Stimulated activated CD4-positive, alpha-beta T cell treated with anti-CD3 and anti-CD28 coated beads, Interleukin-4, amount 100 ng/mL, for 48 hours (primary cell): ENCODE measurements at places on chromosomes 1 and 21.

- no peak for DNase-seq
Observed at GRCh38 chr1:25527946-25528595, 15.3 kb upstream of the LDLRAP1 start.

GRCh38 chr1:160718210-160718609 lies 6.6 kb upstream of the CD48 start:
- no peak for DNase-seq

GRCh38 chr1:214568328-214568727 lies 16.9 kb upstream of the PTPN14 start:
- DNase-seq = no peak

DNA sequence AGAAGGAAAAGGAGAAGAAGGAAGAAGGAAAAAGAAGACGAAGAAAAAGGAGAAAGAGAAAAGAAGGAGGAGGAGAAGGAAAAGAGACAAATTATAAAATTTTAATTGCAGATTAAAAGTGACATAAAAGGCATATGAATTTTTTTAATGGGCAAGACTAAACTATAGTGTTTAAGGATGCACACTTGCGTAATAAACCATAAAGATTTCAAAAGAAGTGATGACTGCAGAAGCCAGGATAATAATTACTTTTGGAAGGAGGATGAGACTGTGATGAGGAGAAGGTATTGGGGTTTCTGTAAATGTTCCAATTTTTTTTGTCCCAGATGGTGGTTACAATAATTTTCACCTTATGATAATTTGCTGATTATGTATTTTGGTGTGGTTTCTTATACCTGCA lies 243.1 kb upstream of the PKN2 start:
- DNase-seq = no peak

- no peak for DNase-seq
Observed at GRCh38 chr1:72759486-72759885, 477.1 kb upstream of the NEGR1 start.

- DNase-seq = no peak
Observed at GRCh38 chr1:61337981-61338848, 255.9 kb downstream of the NFIA start.

DNA sequence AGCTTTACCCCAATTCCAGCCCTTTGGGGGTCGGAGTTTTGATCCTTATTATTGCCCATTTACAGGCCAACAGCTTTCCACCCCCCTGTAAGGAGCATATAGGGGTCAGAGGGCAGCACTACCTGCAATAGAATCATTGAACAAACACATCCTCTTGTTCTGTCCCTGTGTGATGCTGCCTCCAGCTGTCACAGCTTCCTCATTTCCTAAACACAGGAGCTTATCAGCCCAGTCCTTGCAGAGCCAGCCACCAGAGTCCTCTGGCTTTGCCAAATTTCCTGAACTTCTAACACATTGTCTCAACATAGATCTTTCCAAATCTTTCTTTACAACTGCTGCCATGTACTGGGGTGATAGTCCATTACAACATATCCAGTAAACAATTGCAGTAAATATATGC lies 32.8 kb upstream of the PTBP2 start:
- DNase-seq = no peak

DNA sequence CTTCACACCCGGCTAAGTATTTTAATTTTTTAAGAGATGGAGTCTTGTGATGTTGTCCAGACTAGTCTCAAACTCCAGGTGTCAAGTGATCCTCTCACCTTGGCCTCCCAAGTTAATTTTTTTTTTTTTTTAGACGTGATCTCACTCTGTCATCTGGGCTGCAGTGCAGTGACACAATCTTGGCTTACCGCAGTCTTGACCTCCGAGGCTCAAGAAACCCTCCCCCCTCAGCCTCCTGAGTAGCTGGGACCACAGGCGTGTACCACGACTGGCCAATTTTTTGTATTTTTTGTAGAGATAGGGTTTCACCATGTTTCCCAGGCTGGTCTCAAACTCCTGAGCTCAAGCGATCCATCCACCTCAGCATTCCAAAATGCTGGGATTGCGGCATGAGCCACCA lies 11.7 kb upstream of the IFNLR1 start:
- no peak for DNase-seq

DNA sequence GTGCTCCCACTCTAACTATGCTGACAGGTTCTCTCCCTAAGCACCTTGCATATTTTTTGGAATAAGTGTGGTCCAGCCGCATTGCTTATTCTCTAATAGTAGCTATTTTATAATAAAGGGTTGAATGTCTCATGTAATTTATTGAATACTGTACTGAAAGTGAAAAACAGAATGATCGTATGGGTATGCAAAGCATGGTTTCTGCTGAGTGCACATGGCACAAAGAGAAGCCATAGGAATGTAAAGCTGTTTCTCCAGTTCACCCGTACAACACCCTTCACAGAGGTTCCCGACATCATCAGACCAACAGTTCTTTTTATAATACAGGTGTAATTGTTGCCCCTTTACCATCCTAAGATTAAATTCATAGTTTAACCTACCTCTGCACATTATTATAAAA lies 8.9 kb upstream of the HAO2 start:
- no peak for DNase-seq

- DNase-seq = no peak
Observed at GRCh38 chr1:175073061-175073460, 5.4 kb downstream of the TNN start.

- no peak for DNase-seq
Observed at GRCh38 chr1:37169241-37169640, 134.9 kb upstream of the GRIK3 start.

GRCh38 chr1:5688081-5689077 lies 303.8 kb downstream of the NPHP4 start:
- no peak for DNase-seq

DNA sequence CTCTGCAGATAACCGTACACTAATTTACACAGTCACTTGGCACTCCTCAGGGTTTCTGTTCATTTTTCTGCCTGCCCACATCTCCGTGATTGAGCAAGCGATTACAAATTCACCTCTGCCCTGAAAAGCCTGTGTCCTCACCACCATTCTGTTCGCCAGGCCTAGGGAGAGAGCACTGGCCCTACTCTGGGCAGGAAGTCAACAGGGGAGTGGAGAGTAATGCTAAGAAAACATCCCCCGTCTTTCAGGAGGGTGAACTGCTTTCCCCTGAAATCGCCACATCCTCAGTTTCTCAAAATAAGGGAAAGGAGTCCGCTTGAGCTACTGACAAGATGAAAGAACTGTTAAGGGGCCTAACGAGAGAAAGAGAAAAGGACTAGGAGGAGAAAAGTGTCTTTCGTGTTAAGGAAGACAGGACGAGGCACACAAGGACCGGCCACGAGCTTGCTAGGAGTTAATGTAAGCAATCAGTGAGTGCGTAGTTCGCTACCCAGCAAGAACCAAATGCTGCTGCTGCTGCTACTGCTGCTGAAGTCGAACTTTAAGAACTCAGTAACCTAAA lies 632 bp downstream of the PEX19 start:
- no peak for DNase-seq

GRCh38 chr1:109912873-109913272 lies 2.2 kb downstream of the CSF1 start:
- no peak for DNase-seq

- DNase-seq = no peak
Observed at GRCh38 chr1:62426237-62426636, 10.6 kb upstream of the USP1 start.

- DNase-seq = no peak
Observed at GRCh38 chr1:235012436-235013210, 116.0 kb downstream of the TOMM20 start.

DNA sequence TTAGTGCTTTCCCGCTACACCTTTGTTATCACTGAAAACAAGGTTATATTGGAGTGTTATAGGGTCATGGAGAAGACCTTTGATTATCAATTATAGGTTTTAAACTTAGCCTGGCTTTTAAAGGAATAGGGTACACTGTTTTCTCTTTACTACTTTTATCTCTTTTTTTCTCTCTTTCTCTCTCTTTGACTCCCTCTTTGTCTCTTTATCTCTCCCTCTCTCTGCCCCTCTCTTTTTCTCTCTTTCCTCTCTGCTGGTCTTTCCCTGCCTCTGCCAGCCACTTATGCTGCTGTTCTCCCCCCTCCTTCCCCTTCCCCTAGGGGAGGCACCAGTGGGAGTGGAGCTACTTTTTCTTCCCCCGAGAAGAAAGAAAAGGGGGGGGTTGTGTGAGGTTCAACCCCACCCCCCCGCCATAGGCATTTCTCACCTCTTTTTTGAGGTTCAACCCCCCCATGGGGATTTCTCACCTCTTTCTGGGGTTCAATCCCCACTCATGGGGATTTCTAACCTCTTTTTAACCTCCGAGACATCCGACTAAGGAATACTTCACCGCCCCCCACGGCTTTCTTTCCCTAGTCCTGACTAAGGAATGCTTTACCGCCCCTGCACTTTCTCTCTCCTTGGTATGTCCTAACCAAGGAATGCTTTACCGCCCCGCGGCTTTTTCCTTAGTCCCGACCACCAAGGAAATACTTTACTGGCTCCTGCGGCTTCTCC lies 17.2 kb upstream of the ZBTB8B start:
- DNase-seq = no peak

DNA sequence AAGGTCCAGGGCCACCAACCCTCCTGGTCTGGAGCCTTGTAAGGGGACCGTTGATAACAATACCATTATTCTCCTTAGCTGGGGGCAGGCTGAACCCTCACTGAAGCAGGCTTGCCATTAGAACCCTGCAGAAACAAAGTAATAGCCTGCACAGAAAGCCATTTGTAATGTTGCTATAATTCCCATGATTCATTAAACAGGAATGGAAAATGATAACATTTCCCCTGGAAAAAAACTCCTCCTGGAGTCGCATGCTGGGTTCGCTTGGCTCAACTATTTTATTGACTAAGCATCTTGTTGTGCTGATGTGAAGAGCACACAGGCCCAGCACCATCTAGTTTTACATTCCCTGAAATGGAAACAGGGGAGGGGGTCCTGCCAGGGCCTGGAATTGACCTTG lies 155.6 kb upstream of the CSF3R start:
- no peak for DNase-seq

- DNase-seq = no peak
Observed at GRCh38 chr1:175690298-175690697, 53.1 kb downstream of the TNR start.

GRCh38 chr1:77026135-77026534 lies 158.9 kb downstream of the ST6GALNAC5 start:
- DNase-seq = no peak

DNA sequence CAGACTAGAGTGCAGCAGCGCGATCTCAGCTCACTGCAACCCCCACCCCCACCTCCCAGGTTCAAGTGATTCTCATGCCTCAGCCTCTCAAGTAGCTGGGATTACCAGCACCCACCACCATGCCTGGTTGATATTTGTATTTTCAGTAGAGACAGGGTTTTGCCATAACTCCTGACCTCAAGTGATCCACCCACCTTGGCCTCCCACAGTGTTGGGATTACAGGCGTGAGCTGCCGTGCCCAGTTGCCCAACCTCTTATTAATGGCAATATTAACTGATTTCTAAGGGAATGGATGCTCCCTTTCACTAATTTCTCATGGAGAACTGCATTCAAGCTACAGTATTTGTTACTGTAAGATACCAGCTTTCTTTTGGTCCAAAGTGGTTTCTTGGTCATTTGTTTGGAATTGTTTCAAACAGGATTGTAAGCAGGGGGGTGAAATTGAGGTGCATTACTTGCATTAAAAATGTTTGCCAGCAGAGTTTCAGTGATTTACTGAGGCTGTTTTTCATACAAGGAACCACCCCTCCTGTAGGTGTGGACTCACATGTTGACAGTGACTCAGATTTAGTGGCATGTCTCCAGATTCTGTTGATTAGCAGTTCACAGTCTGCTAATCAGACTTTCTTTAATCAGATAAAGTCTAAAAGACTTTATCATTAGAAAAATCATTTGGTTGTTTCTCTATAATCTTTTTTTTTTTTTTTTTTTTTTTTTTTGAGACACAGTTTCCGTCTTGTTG lies 3.9 kb upstream of the TGFBR3 start:
- no peak for DNase-seq

GRCh38 chr1:229893762-229894444 lies 173.1 kb upstream of the GALNT2 start:
- DNase-seq = no peak

- no peak for DNase-seq
Observed at GRCh38 chr1:40868051-40868723, 6.0 kb upstream of the CITED4 start.

- no peak for DNase-seq
Observed at GRCh38 chr1:155066777-155067176, 3.2 kb downstream of the EFNA4 start.

GRCh38 chr1:162159515-162159914 lies 90.0 kb downstream of the NOS1AP start:
- no peak for DNase-seq

GRCh38 chr1:100866041-100866900 lies 28.4 kb downstream of the EXTL2 start:
- DNase-seq = no peak

DNA sequence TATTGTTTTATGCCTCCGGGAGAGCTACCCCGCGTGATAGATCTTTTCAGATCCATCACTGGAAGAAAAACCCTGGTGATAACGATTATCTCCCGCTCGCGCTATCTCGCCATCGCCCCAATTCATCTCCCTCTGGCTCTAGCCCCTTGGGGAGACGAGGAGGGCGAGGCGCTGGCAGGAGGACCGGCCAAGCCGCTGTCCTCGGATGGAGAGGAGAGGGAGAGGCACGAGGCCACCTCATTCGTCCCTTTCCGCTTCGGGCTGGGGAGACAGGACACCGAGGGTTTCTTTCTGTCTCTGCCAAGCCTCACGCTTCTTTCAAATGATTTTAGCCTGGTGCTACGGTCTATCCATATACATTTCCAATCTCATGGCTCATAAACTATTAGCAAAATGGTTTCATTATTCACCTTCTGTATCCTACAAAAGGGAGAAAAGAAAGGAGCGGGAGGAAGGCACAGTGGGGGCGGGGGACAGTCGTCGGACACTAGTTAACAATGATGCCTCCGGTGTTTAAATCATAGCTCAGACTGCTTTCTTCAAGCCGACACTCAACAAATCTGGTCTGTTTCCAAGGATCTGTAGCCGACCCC lies 415.0 kb upstream of the ESRRG start:
- DNase-seq = no peak

DNA sequence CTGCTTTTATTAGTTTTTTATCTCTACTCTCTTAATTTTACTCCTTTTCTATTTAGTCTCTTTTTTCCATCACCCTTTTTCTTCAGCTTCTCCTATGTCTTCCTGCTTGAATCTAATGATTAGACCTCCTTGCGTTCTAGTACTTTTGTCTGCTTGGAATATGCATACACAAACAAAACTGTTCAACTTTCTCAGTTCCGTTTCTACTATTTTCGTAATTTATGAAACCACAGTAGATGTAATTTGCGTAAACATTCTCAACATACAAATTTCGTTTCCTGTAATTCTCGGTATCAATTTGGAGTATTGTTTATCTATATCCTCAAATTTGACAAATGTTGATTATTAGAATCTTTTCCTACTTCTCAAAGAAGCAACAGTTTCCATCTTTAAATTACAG lies 772.5 kb downstream of the USP25 start:
- no peak for DNase-seq
